ENCODE measurements at places on chromosomes 7 and 10.

- DNase-seq, result no peak
Measured at GRCh38 chr7:142803901-142804300, 33.1 kb downstream of the PRSS2 start.

- DNase-seq, result no peak
Measured at GRCh38 chr7:113320419-113320818, 202.1 kb upstream of the SMIM30 start.

DNA sequence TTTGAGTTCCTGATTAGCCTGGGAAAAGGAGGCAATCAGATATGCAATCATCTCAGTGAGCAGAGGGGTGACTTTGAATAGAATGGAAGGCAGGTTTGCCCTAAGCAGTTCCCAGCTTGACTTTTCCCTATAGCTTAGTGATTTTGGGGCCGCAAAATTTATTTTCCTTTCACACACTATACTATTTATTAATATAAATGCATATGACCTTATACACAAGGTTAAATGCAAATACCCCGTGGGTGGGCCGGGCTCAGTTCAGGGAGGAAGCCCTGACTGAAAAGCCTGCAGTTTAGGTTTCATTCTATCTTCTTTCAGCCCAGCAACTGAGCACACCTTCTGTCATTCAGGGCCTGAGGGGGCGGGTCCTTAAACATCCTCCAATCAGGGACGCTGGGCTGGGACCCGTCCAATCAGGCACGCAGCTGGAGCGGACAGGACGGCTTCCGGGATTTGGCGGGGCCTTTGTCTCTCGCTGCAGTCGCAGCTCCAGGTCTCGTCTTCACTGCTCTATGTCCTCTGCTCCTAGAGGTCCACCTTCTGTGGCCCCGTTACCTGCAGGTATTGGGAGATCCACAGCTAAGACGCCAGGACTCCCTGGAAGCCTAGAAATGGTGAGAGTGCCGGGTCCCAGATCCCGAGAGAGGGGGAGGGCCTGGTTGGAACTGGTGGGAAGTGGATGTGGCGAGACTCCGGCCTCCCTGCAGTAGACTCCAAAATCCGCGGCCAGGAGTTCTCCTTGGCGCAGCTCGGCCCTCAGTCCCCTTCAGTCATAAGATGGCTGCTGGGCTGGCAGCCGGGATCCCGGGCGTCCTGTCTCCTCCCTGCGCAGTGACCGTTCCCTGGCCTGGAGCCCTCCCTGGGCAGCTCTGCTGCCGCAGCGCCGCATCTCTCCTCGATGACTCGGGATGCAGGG is at the start of gene ZNF273:
ZNF273 (plus strand) TSS at position 468 of the 916 bp plus-strand sequence; CDS start at position 513, 45 bp downstream.
- peak; percentile 82 for DNase-seq

GRCh38 chr10:79022565-79023230 is 46.1 kb upstream of the ZMIZ1 start:
- DNase-seq, result no peak
